ENCODE measurements at places on chromosomes 11 and 22. TPM values are rescaled to one million over a fixed set of nuclear protein-coding genes. Genes with fewer than 3 reads are reported as not detected.

Gene AP1B1
- 45.4 TPM for total RNA-seq

Gene DGCR6
- total RNA-seq: 4.3 TPM

DNA sequence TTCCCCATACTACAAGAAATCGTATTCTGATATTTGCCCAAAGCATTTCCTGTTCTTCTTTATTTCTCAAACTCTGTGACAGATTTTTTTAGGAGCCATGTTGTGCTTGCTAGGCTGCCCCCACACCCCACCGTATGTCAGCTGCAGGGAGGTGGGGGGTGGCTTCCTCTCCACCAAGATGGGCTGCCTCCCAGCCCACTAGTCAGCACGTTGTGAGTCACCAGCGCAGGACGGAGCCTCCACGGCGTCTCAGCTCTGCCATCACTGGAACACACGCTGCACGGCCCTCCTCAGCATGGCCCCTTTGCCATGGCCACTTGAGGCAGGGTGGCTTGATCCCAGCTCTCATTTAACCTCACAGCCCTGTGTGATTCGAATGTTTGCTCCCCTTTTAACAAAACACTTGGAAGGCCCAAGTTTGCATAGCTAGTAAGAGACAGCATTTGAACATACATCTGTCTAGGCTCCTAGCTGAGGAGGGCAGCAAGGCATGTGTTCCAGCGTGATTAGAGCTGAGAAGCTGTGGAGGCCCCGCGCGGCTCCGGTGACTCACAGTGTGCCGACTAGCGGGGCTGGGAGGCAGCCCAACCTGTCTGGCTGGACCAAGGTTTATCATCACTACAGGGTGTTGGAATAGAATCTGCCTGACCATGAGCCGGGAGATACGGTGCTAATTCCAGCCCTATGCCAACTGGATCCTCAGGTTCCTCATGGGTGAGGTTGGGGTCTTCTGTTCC lies 180.7 kb upstream of the NCAM1 start:
- no peak for DNase-seq

Gene GGT5
- total RNA-seq: 136 TPM

Gene LRRC56
- 3.7 TPM for total RNA-seq

DNA sequence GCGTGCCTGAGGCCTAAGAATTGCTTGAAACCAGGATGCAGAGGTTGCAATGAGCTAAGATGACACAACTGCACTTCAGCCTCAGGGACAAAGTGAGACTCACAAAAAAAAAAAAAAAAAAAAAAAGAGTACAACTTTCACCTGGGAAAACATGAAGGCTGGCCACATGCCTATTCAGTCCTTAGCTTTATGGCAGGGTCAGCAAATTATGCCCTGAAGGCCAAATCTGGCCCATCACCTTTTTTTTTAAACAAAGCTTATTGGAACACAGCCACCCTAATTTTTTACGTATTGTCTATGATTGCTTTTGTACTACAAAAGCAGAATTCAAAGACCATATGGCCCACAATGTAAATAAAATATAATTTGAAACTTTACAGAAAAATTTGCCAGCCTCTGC lies 8.2 kb downstream of the FSHB start:
- DNase-seq: no peak

Gene GNG3
- total RNA-seq: not detected

- no peak for DNase-seq
Measured at GRCh38 chr11:77497368-77497767, 23.5 kb upstream of the PAK1 start.

GRCh38 chr11:103863497-103863896 lies 172.9 kb upstream of the DDI1 start:
- no peak for DNase-seq

Gene GAL
- not detected for total RNA-seq

Gene MMP13
- 0.21 TPM for total RNA-seq

DNA sequence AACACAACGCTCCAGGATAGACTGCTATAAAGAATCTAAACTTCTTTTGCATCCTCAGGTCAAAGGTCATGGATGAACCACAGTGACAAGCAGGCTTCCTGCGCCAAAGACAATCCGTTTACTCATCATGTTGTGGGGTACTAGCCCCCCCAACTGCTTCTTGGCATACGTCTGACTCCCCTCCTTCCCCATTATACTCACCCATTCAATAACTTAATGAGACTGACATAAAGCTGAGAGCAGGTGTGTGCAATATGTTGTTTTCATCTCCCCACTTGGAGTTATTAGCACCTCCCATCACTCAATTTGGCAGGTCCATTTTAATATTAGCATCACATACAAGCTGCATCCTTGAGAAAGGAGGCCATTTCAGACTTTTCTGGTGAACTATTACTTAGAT lies 157.1 kb downstream of the CADM1 start:
- no peak for DNase-seq

GRCh38 chr22:41557401-41558240 lies 3.2 kb upstream of the CSDC2 start:
- peak; percentile 87 for DNase-seq

Gene ADAMTS8
- total RNA-seq: 0.19 TPM

GRCh38 chr11:108983636-108984420 lies 319.0 kb downstream of the DDX10 start:
- DNase-seq: no peak

DNA sequence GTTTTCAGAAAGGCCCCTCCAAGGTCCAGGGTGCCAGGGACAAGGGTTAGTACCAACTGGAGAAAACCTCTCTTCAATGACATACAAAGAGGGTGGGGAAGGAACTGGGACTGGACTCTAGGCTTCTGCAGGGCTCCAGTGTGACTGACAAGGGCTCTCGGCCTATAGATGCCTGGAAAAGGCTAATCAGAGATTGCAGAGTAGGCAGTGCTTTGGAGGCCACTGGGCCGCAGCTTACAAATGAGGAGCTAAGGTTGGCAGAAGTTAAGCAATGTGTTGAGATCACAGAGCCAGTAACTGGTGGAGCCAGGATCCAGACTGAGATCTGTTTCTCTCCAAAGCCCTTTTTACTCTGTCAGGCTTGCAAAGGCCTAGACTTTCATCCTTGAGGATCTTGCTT lies 7.4 kb upstream of the DGKZ start:
- DNase-seq: no peak

Gene DGCR6L
- total RNA-seq: 59.4 TPM

DNA sequence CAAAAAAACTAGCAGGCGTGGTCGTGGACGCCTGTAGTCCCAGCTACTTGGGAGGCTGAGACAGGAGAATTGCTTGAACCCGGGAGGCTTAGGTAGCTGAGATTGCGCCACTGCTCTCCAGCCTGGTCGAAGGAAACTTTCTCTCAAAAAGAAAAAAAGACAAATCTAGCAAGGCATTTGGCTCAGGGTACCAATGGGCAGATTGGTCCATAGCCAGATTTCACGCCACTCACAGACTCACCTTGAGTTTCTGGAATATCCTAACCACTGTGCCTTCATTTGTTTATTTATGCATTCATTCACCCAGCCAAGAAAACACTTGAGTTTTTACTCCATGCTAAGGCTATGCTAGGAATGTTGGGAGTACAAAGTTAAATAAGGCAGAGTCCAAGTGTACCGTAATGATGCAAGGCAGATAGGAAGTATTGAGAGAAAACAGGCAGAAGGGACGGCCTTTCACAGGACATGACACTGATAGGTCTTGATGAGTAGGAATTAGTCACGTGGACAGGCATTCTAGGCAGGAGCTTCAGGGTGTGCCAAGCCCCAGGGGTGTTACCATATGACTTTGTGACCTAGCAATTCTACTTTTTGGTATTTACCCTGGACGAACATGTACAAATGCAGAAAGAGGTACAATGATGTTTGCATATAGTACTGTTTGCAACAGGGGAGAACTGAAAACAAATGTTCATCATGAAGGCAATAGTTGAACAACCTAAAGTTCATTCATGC lies 3.0 kb upstream of the PACSIN3 start:
- DNase-seq: no peak

GRCh38 chr11:125148743-125149142 lies 15.8 kb upstream of the PKNOX2 start:
- peak; percentile 23 for DNase-seq

DNA sequence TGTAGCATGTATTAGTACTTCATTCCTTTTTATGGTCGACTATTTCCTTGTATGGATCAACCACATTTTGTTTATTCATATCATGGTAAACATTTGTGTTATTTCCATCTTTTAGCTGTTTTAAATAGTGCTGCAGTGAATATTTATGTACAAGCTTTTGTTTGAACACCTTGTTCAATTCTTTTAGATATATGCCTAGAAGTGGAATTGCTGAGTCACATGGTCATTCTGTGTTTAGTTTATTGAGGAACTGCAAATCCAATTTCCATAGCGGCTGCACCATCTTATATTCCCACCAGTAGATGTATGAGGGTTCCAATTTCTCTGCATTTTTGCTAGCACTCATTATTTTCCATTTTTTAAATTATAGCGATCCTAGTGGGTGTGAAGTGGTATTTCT lies 61.5 kb upstream of the GRK2 start:
- no peak for DNase-seq

Gene RASD2
- total RNA-seq: not detected

Gene TBX1
- total RNA-seq: 22.5 TPM

Gene HSD17B12
- total RNA-seq: 81.6 TPM

Gene HEPHL1
- total RNA-seq: not detected

DNA sequence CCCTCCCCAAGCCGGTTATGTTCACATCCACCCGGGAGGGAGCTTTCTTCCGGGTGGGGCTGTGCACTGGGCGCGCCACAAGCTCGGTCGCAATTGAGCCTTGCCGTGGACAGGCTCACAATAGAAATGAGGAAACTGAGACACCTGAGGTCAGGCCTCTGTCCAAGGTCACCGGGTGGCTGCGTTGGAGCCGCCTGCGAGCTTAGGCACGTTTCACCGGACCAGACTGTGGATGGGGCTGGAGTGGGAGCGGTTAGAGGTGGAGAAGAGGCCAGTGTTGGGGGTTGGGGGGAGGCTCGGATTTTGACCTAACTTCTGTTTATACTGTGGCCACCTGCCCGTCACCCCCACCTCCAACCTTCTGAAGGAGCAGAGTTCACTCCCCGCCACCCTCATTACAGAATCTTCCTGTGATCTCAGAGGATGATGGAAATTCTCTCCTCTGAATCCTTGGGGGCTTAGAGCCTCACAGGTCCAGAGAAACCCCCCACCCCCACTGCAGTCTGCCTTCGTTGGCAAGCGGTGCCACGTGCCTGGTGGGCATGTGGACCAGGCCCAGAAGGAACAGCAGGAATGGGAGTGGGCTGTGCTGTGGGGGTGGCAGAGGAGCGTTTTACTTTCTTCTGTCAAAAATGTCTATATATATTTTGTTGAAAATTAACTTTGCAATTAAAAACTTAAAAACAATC lies 631 bp upstream of the NPTXR start:
- DNase-seq: no peak

Gene OR52H1
- not detected for total RNA-seq

DNA sequence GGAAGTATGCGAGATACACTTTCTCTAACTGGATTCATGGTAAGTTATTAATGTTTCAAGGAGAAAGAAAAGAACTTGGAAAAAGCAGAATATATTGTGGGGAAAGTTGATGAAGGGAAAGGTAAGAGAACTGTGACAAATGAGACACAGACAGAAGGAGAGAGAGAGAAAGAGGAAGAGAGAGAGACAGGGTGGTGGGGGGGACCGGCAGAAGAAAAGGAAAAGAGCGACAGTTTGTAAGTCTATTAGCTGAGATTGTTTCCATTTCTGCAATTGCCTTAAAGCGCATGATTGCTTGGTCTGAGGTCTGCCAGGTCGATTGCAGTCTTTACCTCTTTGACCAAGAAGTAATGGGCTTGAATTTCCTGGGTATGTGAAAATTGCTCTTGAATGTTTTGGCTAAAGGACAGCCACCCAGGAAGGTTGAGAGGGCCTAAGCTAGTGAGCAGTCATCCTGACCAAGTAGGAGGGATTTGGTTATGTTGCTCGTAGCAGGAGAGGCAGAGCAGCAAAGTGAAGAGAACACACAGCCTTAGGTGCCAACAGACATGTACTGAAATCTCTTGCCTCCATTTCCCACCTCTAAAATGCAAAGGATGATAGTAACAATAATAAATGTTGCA lies 23.6 kb upstream of the TMA7B start:
- no peak for DNase-seq

DNA sequence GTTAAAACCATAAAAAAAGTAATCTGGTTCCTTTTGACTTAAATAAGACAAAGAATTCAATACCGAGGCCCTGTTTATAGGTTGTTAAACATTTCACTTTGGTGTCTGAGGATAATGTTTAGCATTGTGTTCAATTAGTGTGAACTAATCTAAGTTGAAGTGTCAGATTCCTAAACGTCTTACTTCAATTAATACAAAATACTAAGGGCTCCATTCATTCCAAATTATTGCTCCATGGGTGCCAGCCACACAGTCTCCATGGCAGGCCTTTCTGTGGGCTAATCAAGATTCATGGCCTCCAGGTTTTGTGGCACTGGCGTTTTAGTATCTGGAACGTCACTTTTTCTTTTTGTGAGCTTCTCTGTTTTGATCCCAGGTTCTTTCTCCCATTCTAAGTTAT lies 89.4 kb downstream of the TMEM135 start:
- DNase-seq: no peak

GRCh38 chr11:75214411-75214821 lies 26.2 kb upstream of the TPBGL start:
- DNase-seq: peak; percentile 93

- no peak for DNase-seq
Measured at GRCh38 chr22:45064313-45065278, 54.8 kb upstream of the PHF21B start.

Gene EIF3M
- 227 TPM for total RNA-seq

Gene SHANK3
- total RNA-seq: 4.8 TPM

DNA sequence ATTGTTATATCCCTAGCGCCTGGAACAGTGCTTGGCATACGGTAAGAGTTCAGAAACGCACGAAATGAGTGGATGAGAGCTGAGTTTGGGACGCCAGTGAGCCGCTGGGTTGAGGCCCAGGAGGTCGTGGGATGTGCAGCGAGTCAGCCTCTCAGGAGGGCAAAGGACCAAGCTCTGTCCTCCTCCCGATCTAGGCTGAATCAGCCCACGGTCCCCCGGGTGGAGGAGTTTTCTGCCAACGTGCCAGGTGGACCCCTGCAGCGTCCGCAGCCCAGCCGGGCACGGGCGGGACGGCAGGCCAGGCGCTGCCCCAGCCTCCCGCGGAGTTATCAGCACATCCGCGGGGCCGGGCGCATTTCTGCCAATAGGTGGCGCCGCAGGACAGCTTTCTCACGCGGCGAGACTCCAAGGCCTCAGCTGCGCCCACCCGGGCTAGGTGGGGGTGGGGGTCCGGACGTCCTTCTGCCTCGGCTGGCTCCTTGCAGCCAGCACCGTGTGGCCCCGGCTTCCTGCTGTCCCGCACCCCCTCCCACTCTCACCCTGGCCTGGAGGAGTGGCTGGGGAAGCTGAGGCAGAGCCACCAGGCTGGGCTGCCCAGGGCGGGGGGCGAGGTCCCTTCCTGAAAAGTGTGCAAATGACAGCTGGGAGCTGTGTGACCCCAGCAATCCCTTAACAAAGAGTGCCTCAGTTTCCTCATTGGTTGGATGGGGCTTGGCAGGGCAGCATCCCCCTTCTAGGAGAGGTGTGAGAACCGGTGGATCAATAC lies 2.2 kb upstream of the RPS19BP1 start:
- DNase-seq: peak; percentile 94

All from osteocyte (in vitro differentiated cells).